ENCODE measurements at places on chromosomes 7 and 10.

GRCh38 chr10:7956508-7956907 is 98.0 kb upstream of the GATA3 start:
- DNase-seq = no peak

- DNase-seq = no peak
These were observed 1.0 kb upstream of the GNA12 start for GRCh38 chr7:2845034-2845592.

DNA sequence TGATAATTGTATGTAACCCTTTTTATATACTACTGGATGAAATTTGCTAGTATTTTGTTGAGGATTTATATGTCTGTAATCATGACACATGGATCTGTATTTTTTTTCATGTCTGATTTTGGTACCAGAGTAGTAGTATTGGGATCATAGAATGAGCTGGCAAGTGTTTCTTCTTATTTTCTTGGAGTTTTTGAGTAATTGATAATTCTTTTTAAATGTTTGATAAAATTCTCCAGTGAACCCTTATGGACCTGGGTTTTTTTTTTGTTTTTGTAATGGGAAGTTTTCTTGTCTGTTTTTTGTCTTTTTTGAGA is 28.4 kb downstream of the ZNF33A start:
- no peak for DNase-seq

GRCh38 chr10:72277340-72277995 is 3.7 kb downstream of the DDIT4 start:
- DNase-seq = no peak

DNA sequence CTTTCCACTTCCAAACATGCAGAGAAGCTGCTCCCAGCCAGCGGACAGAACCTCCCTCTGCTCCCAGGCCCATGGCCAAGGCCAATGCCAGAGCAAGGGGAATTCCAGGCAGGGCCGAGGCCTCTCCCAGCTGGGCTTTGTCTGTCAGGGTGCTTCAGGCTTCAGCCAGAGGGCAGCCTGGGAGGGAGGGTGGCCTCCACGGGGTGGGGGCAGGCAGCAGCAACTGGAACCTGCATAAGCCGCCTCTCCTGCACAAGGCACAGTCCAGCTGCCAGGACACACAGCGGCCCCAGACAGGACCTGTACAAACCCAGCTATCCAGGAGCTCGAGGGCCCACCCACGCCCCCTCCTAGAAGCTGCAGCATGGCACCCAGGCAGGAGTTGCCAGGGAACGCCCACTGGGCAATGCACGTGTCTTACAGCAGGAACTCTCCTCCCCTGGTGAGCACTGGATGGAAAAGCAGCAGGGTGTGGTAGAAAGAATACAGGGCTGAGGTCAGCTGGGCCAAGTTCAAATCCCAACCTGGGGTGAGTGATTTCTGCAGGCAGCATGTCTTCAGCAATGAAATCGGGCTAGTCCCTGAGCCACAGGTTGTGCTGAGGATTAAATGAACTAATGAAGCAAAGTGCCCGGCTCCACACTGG is 7.6 kb downstream of the FAM53B start:
- DNase-seq = no peak

DNA sequence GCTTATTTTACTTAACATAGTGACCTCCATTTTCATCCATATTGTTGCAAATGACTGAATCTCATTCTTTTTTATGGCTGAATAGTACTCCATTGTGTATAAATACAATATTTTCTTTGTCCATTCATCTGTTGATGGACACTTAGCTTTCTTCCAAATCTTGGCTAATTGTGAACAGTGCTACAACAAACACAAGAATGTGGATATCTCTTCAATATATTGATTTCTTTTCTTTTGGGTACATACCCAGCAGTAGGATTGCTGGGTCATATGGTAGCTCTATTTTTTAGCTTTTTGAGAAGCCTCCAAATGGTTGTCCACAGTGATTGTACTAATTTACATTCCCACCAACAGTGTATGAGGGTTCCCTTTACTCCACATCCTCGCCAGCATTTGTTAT is 58.0 kb downstream of the CREB5 start:
- no peak for DNase-seq

DNA sequence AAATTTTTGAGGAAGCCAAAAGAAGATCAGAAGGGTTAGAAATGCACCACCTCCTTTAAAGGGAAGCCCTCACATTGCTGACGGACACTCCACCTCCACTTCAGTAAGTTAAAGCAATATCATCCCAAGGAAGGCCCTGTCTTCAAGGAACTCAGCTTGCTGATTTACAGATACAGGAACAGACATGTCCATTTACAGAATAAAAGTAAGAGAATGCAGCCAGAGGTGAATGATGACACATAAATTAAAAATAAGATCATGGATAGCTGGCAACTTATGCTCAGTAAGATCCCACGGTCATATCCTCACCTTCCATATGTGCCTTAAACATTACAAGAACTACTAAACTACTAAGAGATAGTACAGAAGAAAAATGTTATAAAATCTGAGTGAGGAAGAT is 20.4 kb downstream of the GRB10 start:
- no peak for DNase-seq

DNA sequence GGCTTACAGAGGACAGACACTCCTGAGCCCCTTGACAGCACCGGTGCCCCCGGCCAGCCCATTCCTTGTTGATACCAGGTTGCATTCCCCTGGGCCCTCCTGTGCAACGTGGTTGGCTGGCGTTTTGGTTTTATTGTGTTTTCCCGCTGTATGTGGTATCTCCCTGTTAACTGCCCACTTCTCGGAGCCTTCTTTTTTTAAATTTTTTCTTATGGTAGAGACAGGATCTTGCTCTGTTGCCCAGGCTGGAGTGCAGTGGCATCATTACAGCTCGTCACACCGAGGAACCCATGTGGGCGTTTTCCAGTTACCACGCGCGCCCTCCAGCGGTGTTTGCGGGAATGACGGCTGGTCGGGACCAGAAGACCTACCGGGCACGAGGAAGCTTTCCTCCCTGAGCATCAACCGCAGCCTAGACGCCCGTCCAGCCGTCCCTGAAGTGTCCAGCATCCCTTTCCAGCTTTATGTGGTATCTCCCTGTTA is 16.9 kb upstream of the ZFAND2A start:
- peak; percentile 79 for DNase-seq

GRCh38 chr7:42880392-42880791 is 31.5 kb downstream of the C7orf25 start:
- no peak for DNase-seq

DNA sequence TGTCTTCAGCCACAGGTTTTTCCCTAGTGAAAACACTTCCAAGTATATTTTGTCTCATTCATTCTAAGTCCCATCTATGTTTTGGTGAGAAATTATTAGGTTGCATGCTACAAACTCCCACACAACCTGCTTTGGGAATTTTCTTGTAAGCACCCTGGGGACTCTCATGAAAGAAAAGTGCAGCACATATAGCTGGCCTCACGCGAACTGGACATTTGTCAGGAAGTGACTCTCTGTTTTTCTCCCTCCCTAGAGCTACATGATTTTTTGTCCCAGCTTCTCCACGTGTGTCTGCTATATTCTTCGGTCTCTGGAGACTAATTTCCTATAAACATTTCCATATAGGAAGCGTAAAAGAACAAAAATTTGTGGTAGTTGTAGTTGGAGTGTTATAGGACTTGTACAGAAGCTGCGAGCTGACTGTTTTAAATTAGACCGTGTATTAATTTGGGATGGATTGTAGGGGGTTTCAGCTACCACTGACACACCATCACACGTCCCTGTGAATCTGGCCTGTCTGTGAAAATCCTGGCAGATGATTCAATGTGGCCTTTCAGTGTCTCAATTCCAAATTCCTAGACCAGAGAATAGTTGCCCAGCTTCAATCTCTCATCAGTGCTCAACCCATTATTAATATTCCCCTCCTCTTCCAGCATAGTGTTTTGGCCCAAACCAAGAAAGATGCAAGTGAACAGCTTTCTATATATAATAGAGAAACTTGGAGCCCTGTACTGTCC is 40.2 kb downstream of the ARL4A start:
- DNase-seq = no peak

GRCh38 chr10:123678376-123678775 is 12.2 kb downstream of the GPR26 start:
- no peak for DNase-seq

DNA sequence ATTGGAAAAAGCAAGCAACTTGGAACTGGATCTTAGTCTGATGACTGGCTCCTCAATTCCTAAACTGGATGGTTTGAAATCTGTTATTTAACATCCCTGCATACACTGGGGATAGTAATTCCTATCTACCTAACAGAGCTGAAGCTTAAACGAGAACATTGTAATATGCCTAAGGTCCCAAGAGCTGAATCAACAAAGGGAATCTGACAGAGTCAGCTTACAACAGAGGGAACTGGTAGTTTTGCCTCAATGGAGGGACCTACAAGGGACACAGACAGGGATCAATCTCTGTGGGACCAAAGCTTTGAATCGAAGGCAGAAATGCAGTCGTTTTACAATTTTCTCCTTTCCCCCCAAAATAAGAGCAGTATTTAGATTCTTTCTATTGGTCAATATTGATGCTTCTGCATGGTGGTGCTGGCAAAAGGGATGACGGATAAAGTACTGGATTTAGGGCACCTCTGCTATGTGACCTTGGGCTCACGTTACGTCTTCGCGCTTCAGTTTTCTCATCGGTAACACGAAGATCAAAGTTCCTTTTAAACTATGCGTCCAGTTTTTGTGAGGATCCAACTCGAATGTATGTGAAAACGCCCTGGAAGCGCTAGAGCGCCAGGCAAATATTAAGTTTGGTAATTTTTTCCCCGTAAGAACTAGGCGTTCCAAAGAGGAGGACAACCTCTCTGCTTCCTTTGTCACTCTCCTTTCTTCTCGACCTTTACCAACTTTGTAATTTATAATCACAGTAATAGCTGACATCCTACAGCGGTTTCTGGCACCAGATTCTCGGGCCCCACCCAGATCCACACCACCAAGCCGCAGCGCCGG is 1.1 kb downstream of the ACTR1A start:
- no peak for DNase-seq

All from stimulated activated CD4-positive, alpha-beta T cell treated with anti-CD3 and anti-CD28 coated beads, Interleukin-15, amount 100 ng/mL, for 48 hours (primary cell).